ENCODE measurements at places on chromosomes 7 and 10. TPM values are rescaled to one million over a fixed set of nuclear protein-coding genes. Genes with fewer than 3 reads are reported as not detected.

- H3K27ac ChIP-seq, result no peak overlapping the region
- H3K4me3 ChIP-seq, result no peak overlapping the region
- DNase-seq, result no peak
- H3K36me3 ChIP-seq, result no peaks in the 10 kb centered on the region
- no peaks in the 10 kb centered on the region for H3K4me1 ChIP-seq
- H3K27me3 ChIP-seq, result no peaks in the 10 kb centered on the region
These were observed 140.5 kb downstream of the PRKAG2 start for GRCh38 chr7:151736403-151736909.

DNA sequence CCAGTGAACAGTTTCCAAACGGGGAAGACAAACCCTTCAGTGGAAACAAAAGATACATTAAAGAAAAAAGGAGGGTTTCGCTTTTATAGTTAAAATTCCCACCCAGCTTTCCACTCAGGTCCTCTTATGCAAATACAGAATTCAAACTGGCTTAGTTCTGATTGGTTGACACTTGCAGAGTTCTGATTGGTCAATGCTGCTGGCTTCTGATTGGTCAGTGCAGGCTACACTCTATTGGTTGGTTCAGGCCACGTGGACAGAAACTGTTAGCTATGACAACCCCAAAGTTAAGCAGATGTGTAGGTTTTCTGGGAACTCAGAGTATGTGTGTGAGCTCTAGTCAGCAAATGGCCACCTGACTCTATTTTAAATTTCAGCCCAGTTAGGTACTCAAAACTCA, 80.0 kb downstream of the FBXL13 start:
- peaks cover 2% of the 10 kb centered on the region for H3K4me1 ChIP-seq
- DNase-seq, result no peak
- no peak overlapping the region for H3K4me3 ChIP-seq
- H3K36me3 ChIP-seq, result no peaks in the 10 kb centered on the region

DNA sequence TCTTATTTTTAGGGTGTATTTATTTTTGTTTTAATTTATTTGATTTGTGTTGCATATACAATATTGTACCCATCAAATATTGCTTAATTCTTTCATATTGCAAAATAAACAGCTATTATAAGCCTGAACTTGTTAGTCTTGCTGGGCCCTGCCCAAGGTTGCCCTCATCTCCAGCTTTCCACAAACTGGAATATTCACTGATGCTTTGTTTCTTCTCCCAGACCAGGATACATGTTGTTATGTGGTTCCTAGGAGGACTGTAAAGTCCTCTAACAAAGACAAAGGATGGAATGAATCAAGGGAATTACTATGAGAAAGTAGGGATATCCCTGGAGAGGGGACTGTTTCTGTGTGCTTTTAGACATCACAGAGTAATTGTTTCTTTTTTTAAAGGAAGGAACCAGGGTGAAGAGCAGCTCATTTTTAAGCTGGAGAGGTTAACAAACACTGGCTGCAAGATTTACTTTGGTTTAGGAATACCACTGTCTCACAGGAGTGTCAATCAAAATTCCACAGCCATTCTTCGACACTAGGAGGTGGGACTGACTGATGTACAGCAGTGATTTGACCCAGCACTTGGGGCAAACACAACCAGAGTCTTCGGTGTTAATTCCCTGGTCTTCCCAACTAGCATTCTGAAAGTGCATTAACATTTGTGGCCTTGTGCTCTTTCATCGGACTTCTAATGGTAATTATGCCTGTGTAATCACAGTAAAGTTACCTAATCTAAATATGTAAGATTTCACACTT, 14.8 kb upstream of the CD36 start:
- H3K27ac ChIP-seq, result no peak overlapping the region
- DNase-seq, result no peak
- no peaks in the 10 kb centered on the region for H3K27me3 ChIP-seq
- H3K4me3 ChIP-seq, result no peak overlapping the region
- no peaks in the 10 kb centered on the region for H3K36me3 ChIP-seq

Gene SYNPO2L
- not detected for total RNA-seq

DNA sequence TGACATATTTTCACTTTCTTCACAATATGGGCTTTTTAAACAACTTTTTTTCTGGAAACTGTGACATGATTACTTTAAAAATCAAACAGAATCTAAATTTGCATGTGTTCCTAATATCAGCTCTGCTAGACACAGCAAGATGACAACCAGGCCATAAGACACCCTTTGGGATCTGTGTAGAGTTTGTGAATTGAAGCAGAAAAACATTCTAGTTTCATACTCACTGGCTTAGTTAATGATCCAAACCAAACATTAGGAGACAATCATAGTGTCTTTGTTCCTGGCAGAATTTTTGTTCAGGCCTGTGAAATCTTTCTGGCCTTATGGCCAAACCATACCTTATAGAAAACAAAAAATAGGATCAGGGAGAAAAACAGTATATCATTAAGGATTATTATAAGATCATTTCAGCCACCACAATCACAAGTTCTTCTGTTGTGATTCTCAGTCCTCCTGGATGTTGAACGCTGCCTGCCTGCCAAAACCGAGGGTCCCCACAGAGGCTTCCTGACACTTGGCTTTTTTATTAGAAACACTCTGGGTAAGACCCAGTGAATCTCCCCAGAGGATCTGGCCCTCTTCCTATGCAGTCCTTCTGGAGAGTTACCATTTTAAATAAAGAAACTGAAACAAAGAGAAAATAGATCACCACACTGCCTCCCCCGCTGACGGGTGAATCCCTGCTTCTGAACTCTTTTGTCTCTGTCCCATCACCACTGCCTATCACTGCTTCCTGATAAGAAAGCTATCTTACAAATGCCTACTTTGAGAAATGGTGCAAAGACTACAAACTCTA, 79.2 kb upstream of the PPP1R3C start:
- H3K4me1 ChIP-seq, result no peaks in the 10 kb centered on the region
- DNase-seq, result no peak
- H3K27me3 ChIP-seq, result peaks cover 19% of the 10 kb centered on the region
- no peak overlapping the region for H3K27ac ChIP-seq
- no peak overlapping the region for H3K4me3 ChIP-seq

- peaks cover 34% of the 10 kb centered on the region for H3K36me3 ChIP-seq
- H3K4me3 ChIP-seq, result no peak overlapping the region
- peaks cover 10% of the 10 kb centered on the region for H3K4me1 ChIP-seq
- DNase-seq, result no peak
- H3K27ac ChIP-seq, result no peak overlapping the region
- no peaks in the 10 kb centered on the region for H3K27me3 ChIP-seq
These were observed 4.7 kb downstream of the ZNF786 start for GRCh38 chr7:149085866-149086265.

DNA sequence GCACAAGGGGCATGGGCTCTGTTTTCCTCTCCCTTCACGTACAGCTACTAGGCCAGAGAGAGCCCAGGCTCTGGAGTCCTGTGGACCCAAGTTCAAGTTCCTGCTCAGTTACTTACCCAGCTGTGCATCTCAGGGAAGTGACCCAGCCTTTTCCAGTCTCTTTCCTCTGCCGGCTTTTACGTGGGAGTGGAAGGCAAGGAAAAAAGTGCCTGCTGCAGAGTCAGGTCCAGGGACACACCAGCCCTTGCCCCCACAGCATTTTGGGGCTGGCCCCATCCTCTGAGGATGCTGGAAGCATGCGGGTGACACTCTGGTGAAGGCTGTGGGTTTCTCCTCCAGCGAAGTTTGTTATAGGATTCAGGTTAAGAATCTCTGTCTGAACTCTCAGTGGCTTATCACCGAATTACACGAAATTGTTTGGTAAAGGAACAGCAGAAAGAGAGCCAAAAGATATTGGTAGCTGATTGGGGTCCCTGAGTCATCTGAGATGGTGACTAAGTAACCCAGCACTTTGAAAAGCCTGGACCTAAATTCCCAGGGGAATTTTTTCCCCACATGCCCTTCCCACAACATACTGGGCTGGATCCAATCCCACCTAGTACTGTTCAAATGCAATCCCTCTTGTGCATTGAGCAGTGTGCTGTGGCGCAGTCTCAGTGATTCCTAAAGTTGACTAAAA, 424.3 kb downstream of the RPS24 start:
- no peaks in the 10 kb centered on the region for H3K27me3 ChIP-seq

DNA sequence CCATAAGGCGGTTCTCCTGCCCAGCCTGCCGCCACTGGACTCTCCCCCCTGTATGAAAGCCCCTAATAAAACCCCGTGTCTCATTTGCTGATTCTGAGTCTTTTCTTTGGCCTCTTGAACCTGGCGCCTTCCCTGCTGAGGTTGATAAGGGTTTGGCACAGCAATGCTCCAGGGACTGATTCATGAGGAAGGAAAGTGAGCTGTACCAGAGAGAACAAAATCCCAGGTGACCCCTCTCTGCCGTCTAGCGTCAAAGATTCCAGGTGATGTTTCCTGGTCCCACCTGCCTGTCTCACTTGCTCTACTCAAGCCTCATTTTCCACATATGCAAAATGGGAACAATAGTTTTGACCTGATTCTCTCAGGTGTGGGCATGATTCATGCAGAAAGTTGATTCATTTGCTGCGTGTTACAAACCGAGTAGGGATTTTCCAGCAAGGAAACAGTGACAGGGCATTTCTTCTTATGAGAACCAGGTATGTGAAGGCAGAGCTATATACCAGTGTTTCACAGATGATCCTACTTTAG, 730.6 kb upstream of the IGFBP3 start:
- H3K4me3 ChIP-seq, result no peak overlapping the region
- no peak overlapping the region for H3K27ac ChIP-seq
- H3K36me3 ChIP-seq, result no peaks in the 10 kb centered on the region
- no peak for DNase-seq
- H3K27me3 ChIP-seq, result no peaks in the 10 kb centered on the region

DNA sequence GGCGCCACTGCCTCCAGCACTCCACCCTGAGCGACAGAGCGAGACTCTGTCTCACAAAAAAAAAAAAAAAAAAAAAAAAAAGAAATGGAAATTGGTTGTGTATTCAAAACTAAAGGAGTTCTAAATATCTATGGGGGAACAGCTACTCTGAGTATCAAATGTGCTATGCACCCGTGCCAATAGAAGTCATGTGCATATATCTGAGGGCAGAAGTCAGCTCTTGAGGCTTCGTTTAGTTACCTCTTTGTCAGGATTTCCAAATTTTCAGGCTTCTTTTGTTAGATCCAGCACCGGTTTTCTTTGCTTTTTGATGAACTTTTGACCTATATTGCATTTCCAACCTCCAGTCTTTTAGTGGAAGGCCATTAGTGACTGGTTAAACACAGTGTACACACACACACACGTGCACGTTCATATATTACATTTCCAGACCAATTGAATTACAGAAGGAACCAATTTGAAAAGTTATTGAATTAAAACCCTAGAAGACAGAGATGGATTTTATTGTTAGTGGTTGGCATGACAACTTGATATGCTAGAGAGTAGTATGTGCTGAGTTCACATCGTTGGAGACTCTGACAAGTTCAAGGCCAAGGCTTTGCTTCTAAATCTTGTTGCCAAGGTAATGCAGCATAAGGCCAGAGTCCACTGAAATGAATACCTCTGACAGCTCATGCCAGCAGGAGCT, 33.1 kb upstream of the ADD3 start:
- no peak overlapping the region for H3K27ac ChIP-seq
- H3K4me1 ChIP-seq, result peaks cover 11% of the 10 kb centered on the region
- H3K36me3 ChIP-seq, result no peaks in the 10 kb centered on the region
- no peak overlapping the region for H3K4me3 ChIP-seq
- H3K27me3 ChIP-seq, result peaks cover 8% of the 10 kb centered on the region
- DNase-seq, result no peak

- no peaks in the 10 kb centered on the region for H3K4me1 ChIP-seq
- peaks cover 4% of the 10 kb centered on the region for H3K27me3 ChIP-seq
- no peak for DNase-seq
- no peak overlapping the region for H3K27ac ChIP-seq
These were observed 48.8 kb downstream of the ARHGAP22 start for GRCh38 chr10:48556065-48556464.

GRCh38 chr7:96823274-96823673, 113.6 kb upstream of the SEM1 start:
- DNase-seq, result no peak
- H3K4me1 ChIP-seq, result no peaks in the 10 kb centered on the region
- no peak overlapping the region for H3K27ac ChIP-seq
- H3K27me3 ChIP-seq, result peaks cover 44% of the 10 kb centered on the region

GRCh38 chr10:26486990-26487850, 49.1 kb downstream of the APBB1IP start:
- peaks cover 29% of the 10 kb centered on the region for H3K36me3 ChIP-seq
- peaks cover 59% of the 10 kb centered on the region for H3K4me1 ChIP-seq
- peak; percentile 72 for DNase-seq
- H3K27ac ChIP-seq, result peak overlapping the region; percentile 90
- H3K4me3 ChIP-seq, result peak overlapping the region; percentile 39

DNA sequence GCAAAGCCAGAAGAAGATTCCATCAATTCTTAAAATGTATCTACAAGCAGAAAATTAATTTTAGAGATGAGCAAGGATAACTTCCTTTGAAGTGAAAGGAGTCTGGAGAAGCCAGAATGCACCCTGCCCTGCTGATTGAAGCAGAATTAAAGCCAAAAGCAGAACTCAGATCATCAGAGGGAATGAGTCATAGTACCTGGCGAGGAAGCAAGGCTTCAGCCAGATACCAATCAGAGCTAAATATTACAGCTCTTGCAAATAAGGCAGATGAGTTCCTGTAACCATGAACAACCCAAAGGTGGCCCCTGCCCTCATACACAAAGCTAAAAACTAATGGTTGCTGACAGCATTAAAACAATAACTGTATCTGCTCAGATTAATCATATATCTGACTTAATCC, 10.4 kb downstream of the HTR7 start:
- H3K4me1 ChIP-seq, result peaks cover 8% of the 10 kb centered on the region
- peaks cover 2% of the 10 kb centered on the region for H3K36me3 ChIP-seq
- H3K27ac ChIP-seq, result no peak overlapping the region
- no peak overlapping the region for H3K4me3 ChIP-seq
- no peak for DNase-seq

Gene TAS2R3
- 1.8 TPM for total RNA-seq

Gene AFAP1L2
- 1.1 TPM for total RNA-seq

DNA sequence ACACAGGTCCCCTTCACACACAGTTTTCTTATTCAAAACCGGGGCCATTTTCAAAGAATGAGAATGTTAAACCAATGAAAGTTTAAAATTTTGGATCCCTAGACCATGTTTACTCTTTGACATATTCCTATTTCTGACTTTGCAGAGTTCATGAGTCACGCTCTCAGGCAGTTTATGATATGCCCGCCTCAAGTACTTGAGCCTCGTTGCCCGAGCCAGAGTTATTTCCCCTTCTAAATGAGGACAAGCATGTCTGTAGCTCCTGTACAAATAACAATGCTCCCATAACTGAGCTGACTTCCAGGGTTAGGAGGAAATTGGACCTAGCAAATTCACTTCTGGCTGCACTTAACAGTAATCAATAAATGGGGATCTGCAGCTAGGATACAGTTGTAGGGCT, 87.9 kb upstream of the PDE1C start:
- no peak overlapping the region for H3K27ac ChIP-seq
- H3K4me1 ChIP-seq, result no peaks in the 10 kb centered on the region
- no peak for DNase-seq
- no peaks in the 10 kb centered on the region for H3K27me3 ChIP-seq
- H3K4me3 ChIP-seq, result no peak overlapping the region
- no peaks in the 10 kb centered on the region for H3K36me3 ChIP-seq

GRCh38 chr7:103325744-103326143, 18.8 kb downstream of the DNAJC2 start:
- peaks cover 26% of the 10 kb centered on the region for H3K36me3 ChIP-seq
- DNase-seq, result no peak
- peaks cover 5% of the 10 kb centered on the region for H3K4me1 ChIP-seq
- H3K4me3 ChIP-seq, result no peak overlapping the region
- H3K27me3 ChIP-seq, result no peaks in the 10 kb centered on the region

All from activated CD4-positive, alpha-beta T cell treated with anti-CD3 and anti-CD28 coated beads, Interleukin-2, amount 10 ng/mL, durations not matched to agents 7 days and 5 days (primary cell).